Lower lobe of right lung (tissue), 2 donors: ENCODE measurements at places on chromosomes 2 and 18.

DNA sequence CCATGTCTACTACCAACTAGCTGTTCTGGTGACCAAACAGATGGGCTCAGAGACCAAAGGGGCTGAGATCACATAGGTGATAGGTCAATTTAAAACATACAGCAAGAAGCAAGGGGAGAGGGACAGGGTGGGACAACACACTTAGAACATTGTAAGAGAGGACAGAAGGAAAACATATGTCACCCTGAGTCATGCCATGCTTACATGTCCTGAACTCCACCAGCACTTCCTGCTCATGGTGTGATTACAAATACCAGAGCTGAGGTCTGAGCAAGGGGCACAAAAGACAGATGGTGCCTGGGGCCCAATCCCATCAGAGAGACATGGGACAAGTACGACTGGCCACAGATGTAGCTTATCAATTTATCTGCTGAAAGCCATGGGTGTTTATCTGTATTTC is 28.7 kb upstream of the GALNT14 start:
- H3K27me3 ChIP-seq: no peaks in the 10 kb centered on the region
- no peaks in the 10 kb centered on the region for H3K4me1 ChIP-seq
- H3K27ac ChIP-seq: no peak overlapping the region
- H3K36me3 ChIP-seq: no peaks in the 10 kb centered on the region
- no peak overlapping the region for H3K4me3 ChIP-seq

GRCh38 chr2:11855064-11855760 is 108.8 kb downstream of the LPIN1 start:
- no peak overlapping the region for H3K4me3 ChIP-seq
- no peaks in the 10 kb centered on the region for H3K36me3 ChIP-seq
- DNase-seq: no peak
- H3K27ac ChIP-seq: no peak overlapping the region

DNA sequence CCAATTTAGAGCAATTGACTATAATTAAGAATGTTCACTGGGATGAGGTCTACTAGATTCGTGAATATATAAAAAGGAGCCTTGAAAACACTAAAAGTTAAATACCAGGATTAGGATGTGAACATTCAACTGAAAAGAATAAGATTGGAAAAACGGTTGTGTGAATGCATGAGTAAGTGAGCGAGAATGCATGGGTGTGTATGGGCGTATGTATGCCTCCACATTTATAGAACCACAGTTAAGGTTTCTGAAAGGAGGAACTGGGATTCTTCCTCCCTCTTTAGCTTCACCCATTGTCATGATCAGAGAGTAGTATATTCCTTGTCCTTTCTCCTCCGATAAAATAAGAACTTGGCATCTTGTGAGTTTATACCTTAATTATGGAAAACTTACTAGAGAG is 151.1 kb upstream of the UBE2E3 start:
- H3K27me3 ChIP-seq: no peaks in the 10 kb centered on the region
- H3K4me1 ChIP-seq: no peaks in the 10 kb centered on the region
- H3K4me3 ChIP-seq: no peak overlapping the region
- no peak overlapping the region for H3K27ac ChIP-seq

DNA sequence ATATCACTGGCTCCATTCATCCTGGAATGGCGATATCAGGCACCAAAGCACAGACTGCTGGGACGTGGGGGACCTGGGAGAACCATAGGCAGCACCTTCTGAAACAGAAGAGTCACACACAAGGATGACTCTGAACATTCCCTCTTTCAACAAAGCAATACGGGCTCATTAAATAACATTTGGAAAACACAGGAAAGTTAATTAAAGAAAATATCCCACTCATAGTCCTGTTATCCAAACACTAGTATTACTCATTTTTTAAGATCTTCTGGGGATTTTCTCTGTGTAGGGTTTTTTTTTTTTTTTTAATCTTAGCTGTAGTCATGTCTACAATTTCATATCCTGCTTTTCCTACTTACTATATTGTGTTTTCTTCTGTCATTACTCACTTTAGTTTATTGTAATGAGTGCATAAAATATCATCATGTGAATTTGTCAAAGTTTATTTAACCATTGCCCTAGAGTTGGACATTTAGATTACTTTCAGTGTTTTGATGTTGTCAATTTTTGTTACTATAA is 70.0 kb upstream of the SP3 start:
- no peak overlapping the region for H3K27ac ChIP-seq
- no peak overlapping the region for H3K4me3 ChIP-seq
- no peaks in the 10 kb centered on the region for H3K36me3 ChIP-seq
- H3K4me1 ChIP-seq: peaks cover 26% of the 10 kb centered on the region
- no peak for DNase-seq

- H3K36me3 ChIP-seq: no peaks in the 10 kb centered on the region
- H3K27ac ChIP-seq: no peak overlapping the region
- DNase-seq: no peak
- H3K4me1 ChIP-seq: no peaks in the 10 kb centered on the region
- no peak overlapping the region for H3K4me3 ChIP-seq
Observed at GRCh38 chr18:33156906-33157470, 283.5 kb downstream of the CCDC178 start.

- H3K27me3 ChIP-seq: no peaks in the 10 kb centered on the region
- peaks cover 4% of the 10 kb centered on the region for H3K4me1 ChIP-seq
- no peak overlapping the region for H3K4me3 ChIP-seq
- H3K36me3 ChIP-seq: no peaks in the 10 kb centered on the region
Observed at GRCh38 chr2:64972426-64972825, 16.8 kb upstream of the SLC1A4 start.

GRCh38 chr2:38013158-38013752 is 62.7 kb downstream of the CYP1B1 start:
- peaks cover 14% of the 10 kb centered on the region for H3K36me3 ChIP-seq
- H3K27me3 ChIP-seq: no peaks in the 10 kb centered on the region
- no peaks in the 10 kb centered on the region for H3K4me1 ChIP-seq
- DNase-seq: no peak
- no peak overlapping the region for H3K27ac ChIP-seq
